ENCODE measurements at places on chromosomes 4 and X. TPM values are rescaled to one million over a fixed set of nuclear protein-coding genes. Genes with fewer than 3 reads are reported as not detected.

FAM9B gene
- not detected for total RNA-seq

GAGE13 gene
- total RNA-seq, result not detected

AADAT gene
- total RNA-seq, result not detected

AMELX gene
- total RNA-seq, result not detected

STOX2 gene
- not detected for total RNA-seq

CC2D2A gene
- not detected for total RNA-seq

PABPC1L2A gene
- not detected for total RNA-seq

GBA3 gene
- not detected for total RNA-seq

TMEM156 gene
- total RNA-seq, result 25.9 TPM

MTHFD2L gene
- 9.4 TPM for total RNA-seq

TXK gene
- total RNA-seq, result 7.6 TPM

UGT2B11 gene
- not detected for total RNA-seq

AREG gene
- 1.4 TPM for total RNA-seq

FAM156A gene
- 27.3 TPM for total RNA-seq

CD40LG gene
- total RNA-seq, result 181 TPM

DNA sequence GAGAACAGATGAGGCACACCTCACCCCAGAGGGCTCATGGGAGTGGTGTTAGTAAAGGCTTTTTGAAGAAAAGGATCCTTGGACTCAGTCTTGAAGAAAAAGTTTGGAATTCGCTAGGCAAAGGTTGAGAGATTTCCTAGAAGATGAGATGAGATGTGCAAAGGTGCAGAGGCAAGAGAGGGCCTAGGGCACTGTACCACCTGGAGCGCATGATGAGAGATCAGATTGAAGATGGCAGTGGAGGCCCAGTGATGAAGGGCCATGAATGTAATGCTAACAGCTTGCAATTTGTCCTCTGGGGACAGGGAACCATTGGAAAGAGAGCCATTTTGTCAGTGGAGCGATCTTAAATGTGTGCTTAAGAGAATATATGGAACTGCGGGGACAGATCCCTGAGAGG lies 45.0 kb downstream of the PGRMC2 start:
- no peak for DNase-seq

GRCh38 chr4:113901994-113902787 lies 77.3 kb downstream of the ARSJ start:
- DNase-seq, result peak; percentile 82

- DNase-seq, result peak; percentile 87
These were observed 56.0 kb downstream of the TMEM131L start for GRCh38 chr4:153521999-153522801.

GRCh38 chr4:37132975-37133360 lies 111.6 kb upstream of the NWD2 start:
- DNase-seq, result no peak

- peak; percentile 69 for DNase-seq
These were observed 107.6 kb downstream of the DCTD start for GRCh38 chr4:182809417-182810102.

- DNase-seq, result no peak
These were observed 58.3 kb downstream of the INTS12 start for GRCh38 chr4:105650190-105650589.

GRCh38 chr4:107757864-107758476 lies 37.9 kb upstream of the PAPSS1 start:
- no peak for DNase-seq

DNA sequence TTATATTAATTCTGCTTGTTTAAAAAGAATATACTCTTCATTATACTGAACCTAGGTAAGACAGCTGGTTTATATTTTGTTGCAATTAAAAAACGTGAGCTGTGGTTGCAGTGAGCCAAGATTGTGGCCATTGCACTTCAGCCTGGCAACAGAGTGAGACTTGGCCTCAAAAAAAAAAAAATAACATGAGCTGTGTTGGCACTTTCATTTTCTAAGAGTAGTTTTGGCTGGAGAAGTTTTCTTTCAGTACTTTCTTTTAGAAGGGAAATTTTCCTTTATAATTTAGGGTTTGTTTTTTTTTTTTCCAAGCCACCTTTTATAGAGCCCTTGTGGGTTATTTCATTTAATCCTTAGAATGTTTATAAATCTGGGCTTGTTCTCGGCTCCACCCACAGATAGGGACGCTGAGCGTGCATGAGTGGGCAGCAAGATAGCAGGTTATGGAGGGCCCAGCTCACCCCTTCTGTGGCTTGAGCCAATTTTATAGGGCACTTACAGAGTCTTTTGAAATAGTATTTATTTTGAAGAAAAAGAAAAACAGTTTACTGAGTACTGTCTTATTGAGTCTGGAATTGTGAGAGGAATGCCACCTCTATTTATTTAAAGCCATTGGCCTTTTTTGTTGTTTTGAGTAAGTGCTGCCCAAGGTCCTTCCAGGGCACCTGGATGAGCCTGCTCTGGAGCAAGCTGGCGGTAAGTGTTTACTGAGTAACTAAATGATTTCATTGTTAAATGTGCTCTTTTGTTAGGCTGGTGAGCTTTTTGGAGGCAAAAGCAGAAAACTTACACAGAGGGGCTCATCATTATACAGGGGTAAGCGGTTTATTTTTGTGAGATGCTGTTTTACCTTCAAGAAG lies 60.9 kb downstream of the HTT start:
- DNase-seq, result no peak

GRCh38 chr4:26885912-26886274 lies 25.3 kb downstream of the STIM2 start:
- DNase-seq, result peak; percentile 87

- peak; percentile 52 for DNase-seq
These were observed 48.1 kb downstream of the GPRIN3 start for GRCh38 chr4:89259301-89260028.

- no peak for DNase-seq
These were observed 92.5 kb downstream of the TLL1 start for GRCh38 chr4:165965503-165965902.

- no peak for DNase-seq
These were observed 126.4 kb upstream of the GATB start for GRCh38 chr4:151887031-151887815.

- peak; percentile 87 for DNase-seq
These were observed at the start of gene ARL9 for GRCh38 chr4:56505269-56506130. ARL9 (plus strand) TSS chr4:56505791; CDS start chr4:56505863, 72 bp downstream.

DNA sequence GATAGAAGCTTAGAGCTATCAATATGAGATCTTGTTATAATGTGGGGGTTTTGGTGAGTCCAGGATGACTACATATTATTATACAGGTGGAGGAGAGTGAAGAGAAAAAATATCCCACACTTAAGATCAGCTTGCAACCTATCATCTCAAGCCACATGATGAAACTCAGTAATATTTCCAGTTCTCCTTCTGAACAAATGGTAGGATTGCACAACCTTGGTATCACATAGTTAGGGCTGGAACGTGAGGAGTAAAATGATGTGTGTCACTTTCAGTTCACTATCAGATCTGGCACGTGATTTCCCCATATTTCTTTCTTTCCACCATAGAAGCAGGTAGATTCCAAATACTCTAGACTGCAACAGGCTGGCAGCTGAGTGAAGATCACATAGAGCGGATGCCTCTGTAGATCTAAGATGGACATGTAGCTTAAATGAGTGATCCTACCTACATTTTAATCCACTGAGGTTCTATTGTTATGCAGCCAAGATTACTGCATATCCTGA lies 150.6 kb upstream of the ANKRD50 start:
- no peak for DNase-seq

- no peak for DNase-seq
These were observed 141.8 kb downstream of the DCHS2 start for GRCh38 chr4:154349829-154350228.

- no peak for DNase-seq
These were observed 72.1 kb upstream of the SPANXC start for GRCh38 chrX:141314441-141314840.

GRCh38 chr4:55184600-55185523 lies 59.5 kb upstream of the KDR start:
- DNase-seq, result peak; percentile 65

DNA sequence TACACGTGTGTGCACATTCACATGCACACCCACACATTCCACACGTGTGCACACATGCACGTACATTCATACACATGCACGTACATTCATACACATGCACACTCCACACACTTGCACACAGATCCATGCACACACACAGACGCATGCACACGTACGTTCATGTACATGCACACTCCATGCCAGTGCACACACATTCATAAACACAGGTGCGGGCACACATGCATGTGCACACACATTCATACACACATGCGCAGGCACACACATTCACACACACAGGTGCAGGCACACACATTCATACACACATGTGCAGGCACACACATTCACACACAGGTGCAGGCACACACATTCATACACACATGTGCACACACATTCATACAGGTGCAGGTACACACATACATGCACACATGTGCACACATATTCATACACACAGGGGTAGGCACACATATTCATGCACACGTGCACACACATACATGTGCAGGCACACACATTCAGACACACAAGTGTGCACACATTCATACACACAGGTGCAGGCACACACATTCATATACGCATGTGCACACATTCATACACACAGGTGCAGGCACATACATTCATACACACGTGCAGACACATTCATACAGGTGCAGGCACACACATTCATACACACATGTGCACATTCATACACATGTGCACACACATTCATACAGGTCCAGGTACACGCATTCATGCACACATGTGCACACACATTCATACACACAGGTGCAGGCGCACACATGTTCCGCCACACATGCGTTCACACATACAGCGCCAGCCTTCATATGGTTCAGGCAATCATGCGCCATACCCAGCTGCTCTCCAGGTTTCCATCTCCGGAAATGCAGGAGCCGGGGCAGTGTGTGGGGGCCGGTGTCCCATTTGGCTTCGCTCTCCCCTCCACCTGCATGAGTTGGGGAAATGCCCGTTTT lies 124.8 kb downstream of the HMX1 start:
- DNase-seq, result no peak

DNA sequence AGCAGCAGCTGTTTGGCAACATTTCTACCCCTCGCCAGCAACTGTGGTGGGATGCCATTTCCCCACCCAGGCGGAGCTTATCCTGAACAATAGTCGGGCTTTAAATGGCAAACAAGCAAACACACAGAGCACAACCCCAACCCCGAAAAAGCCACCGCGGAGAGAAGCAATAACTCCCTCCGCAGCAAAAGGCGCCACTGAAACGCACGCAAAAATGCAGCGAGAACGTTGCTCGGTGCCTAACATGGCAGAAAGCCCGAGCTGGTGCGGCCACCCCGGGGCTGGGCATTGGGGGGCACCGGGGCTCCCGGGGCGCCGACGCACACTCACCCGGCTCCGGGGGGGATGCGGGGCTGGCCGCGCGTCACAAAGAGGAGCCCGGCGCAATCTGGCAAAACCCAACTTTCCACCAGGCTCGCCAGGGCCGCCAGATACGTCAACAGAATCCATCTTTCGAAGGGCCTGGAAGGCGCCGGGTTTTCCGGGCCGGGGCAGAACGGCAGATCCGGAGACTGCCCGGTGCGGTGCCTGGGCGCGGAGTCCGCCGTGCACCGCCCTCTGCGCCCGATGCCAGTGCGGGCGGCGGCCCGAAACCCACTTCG lies 818 bp downstream of the RAI2 start:
- no peak for DNase-seq

DNA sequence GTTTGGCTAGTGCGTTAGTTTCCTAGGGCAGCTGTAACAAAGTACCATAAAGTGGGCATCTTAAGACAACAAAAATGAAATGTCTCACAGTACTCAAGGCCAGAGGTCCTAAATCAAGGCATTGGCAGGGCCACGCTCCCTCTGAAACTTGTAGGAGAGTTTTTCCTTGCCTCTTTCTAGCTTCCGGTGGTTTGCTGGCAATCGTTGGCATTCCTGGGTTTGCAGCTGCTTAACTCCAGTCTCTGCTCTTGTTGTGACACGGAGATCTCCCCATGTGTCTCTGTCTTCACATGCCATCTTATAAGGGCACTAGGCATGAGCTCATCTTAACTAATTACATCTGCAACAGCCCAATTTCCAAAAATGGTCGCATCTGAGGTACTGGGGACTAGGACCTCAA lies 362.0 kb upstream of the BOD1L1 start:
- DNase-seq, result no peak

- no peak for DNase-seq
These were observed 905.9 kb downstream of the CENPC start for GRCh38 chr4:66639361-66639760.

- DNase-seq, result peak; percentile 84
These were observed 25.4 kb downstream of the SEC31A start for GRCh38 chr4:82865592-82865991.

DNA sequence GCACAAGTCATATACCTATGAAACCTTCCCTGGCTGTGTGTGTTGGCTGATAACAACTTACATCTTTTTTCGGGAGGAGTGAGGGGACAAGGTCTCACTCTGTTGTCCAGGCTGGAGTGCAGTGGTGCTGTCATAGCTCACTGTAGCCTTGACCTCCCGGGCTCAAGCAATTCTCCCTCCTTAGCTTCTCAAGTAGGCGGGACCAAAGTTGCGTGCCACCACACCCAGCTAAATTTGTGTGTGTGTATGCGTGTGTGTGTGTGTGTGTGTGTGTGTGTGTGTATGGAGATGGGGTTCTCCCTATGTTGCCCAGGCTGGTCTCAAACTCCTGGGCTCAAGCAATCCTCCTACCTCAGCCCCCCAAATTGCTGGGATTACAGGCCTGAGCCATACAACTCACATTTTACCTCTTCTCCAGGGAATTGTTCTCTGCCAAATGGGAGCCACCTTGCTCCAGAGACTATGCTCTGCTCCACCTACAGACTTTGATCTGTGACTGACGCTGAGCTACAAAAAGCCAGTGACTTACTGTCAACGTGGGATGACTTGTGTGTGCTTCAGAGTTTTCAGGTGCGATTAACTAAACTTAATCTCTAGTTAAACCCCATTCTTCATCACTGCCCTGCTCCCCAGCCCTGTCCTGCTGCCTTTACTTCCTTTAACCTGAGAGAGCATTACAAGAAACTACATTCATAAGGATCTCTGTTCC lies 2.0 kb upstream of the BEX4 start:
- DNase-seq, result no peak

GRCh38 chr4:26238778-26239679 lies 81.8 kb upstream of the RBPJ start:
- no peak for DNase-seq

DNA sequence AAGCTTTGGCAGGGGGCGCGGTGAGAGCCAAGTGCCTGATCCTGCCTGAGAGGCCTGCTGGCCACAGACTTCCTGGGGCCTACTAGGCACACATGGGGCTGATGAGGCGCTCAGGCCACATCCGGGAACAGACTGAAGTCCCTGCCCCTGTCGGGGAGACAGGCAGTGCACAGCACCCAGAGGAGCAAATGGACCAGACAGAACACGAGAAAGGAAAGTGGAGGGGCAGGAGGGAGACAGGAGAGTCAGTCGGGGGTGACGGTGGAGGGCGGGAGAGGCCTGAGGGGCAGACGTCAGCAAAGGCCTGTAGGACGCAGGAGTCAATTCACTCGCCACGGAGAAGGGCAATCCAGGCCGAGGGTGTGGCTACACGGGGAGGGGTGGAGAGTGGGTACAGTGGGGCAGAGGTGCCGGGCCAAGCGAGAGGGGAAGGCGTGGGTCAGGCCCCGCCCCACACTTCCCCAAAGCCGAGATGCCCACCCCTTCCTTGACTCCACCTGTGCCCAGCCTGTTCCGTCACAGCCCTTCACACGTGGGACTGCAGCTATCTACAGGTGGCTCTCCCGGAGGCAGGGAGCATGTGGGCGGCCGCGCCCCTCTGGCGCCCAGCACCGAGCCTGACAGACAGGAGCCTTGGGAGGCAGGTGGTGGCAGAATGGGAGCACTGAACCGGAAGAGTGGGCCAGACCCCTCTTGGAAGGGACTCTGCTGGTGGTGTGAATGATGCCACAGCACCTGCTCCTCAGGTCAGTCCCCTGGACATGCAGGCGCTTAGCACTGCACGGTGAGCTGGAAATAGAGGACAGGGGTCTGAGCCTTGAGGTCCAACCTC lies 20.5 kb downstream of the NOP14 start:
- no peak for DNase-seq

GRCh38 chr4:151689211-151689991 lies 71.4 kb downstream of the GATB start:
- DNase-seq, result no peak

Measured in activated CD4-positive, alpha-beta T cell treated with anti-CD3 and anti-CD28 coated beads, Interleukin-2, amount 10 ng/mL, durations not matched to agents 24 days and 14 days (primary cell).